ENCODE measurements at places on chromosomes 7 and 10.

DNA sequence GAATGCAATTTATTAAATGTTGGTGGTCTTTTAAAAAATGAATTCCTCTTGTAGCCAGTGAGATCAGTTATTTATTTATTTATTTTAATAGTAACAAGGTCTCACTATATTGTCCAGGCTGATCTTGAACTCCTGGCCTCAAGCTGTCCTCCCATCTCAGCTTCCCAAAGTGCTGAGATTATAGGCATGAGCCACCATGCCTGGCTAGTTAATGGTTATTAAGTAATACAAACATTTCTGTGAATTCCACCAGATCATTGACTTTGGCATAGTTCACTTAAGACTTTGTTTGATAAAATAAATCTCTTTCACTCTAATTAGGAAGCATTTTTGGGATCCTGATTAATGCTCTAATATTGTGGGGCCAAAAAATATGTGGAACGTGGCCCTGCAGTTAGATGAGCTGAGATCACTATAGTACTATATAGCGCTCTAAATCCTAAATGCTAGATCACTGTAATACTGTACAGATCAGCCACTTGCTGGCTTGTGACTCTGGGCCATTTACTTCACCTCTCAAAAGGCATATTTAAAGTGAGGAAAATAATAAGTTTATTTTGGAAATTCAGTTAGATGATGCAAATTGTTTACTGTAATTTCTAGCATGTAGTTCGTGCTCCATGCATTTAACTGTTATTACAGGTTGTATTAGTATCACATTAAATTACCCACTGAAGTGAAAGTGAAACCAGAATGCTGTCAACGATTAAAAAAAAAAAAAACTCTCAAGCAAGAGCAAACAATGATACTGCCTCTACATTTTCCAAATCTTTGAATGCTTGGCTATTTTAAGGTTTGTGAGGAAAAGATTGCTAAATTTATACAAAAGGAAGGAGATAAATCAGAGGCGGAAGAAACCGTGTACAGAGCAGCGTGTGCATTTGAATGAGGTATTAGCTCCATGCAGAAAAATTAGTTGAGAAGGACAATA, 15.9 kb upstream of the FAS start:
- no peak for DNase-seq

- peak; percentile 59 for DNase-seq
Observed at GRCh38 chr10:91672021-91672608, 39.2 kb upstream of the PPP1R3C start.

GRCh38 chr10:29865700-29866355, 193.6 kb downstream of the JCAD start:
- DNase-seq: no peak

- DNase-seq: peak; percentile 49
Observed at GRCh38 chr10:118106426-118106825, 59.7 kb upstream of the RAB11FIP2 start.

DNA sequence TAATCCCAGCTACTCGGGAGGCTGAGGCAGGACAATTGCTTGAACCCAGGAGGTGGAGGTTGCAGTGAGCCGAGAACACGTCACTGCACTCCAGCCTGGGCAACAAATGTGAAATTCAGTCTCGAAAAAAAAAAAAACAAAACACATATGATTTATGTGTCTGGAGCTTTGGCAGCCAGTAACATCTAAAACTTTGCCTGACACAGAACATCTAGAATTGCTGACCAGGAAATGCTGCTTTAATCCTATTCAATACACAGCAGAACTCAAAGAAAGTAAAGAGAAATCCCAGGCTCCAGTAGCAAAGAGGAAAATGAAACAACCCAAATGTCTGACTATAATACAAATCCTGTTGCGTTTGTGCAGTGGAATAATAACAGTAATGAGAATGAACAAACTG, 4.5 kb upstream of the CCDC6 start:
- DNase-seq: no peak

DNA sequence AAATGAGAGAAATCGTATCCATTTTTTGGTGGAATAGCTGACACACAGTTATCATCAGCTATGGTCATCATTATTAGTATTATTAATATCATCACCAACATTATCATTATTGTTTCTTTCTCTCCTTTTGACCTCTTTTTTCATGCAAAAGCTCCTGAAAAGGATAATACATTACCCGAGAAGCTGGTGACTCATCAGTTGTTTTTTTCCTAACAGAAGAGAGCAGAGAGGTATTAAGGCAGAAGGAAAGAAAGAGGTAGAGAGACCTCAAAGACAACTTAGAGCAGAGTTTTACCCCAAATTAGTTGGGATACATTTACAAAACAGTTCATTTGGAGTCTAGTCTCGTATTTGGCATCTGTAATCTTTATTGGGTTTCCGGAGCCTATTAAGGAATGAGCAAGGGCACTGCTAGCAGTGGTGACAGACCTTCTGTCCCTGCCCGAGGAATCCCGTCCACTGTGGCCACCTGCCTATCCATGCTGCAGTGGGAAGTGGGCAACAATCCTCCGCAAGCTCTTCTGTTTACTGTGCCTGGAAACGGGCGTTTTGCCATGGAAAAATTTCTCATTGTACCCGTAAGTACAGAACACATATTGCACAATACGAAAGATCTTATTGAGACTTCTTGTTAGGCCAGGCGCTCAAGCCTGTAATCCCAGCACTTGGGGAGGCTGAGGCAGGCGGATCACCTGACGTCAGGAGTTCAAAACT, 170.0 kb upstream of the MKLN1 start:
- no peak for DNase-seq

- no peak for DNase-seq
Observed at GRCh38 chr10:129785536-129785981, 178.5 kb downstream of the EBF3 start.

DNA sequence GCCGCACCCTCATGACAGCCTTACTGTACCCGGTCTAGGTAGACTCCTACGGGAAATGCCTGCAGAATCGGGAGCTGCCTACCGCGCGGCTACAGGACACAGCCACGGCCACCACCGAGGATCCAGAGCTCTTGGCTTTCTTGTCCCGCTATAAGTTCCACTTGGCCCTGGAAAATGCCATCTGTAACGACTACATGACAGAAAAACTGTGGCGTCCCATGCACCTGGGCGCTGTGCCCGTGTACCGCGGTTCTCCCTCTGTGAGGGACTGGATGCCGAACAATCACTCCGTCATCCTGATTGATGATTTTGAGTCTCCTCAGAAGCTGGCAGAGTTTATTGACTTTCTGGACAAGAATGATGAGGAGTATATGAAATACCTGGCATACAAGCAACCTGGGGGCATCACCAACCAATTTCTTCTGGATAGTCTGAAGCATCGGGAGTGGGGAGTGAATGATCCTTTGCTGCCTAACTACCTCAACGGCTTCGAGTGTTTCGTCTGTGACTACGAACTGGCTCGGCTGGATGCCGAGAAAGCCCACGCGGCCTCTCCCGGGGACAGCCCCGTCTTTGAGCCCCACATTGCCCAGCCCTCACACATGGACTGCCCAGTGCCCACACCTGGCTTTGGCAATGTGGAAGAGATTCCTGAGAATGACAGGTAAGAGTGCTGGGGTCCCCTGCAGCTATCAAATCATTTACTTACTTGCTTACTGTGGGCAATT, 8.5 kb upstream of the CHCHD1 start:
- no peak for DNase-seq

- no peak for DNase-seq
Observed at GRCh38 chr7:114317450-114318098, 97.0 kb upstream of the FOXP2 start.

DNA sequence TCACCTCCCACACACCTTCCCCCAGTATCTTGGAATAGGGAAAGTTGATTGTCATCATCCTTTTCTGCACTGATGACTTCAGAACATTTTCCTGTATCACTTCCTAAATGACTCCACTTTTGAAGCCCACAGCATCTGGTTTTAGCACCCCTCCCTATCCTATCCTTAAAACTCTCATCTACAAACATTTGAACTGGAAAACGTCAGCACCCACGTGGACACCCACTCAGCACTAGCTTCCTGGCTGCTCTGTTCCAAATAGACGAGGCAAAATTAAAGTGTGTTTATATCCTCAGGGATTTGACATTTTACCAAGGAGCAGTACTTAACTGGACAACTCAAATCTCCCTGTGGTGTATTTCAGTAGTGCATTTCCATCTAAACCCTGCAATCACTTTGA, 73.9 kb downstream of the REEP3 start:
- DNase-seq: no peak

DNA sequence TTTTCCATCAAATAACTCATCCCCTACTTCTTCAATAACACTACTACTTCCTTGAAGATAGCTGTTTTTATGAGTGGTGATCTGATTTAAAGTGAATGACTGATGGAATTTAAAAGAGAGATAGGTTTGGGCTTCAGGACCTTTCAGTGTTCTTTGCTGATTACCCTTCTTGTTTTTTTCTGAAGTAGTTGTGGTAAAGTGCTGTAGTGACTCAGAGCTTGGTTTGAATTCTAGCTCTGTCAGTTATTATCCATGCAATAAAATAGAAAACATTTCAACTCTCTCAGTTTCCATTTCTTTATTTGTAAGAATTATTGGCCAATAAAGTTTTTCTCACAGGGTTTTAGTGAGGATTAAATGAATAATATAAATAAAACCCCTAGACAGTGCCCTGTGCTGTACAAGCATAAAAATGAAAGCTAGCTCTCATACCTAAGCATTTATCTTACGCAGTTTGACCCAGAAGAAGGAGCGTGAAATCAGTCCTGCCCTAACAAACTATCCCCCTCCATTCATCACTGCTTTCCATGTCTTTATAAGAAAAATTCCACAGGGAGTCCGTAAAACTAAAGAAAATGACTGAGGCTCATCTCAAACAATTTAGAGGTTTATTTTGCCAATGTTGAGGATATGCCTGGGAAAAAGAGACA, 25.1 kb upstream of the AKAP9 start:
- DNase-seq: peak; percentile 21

GRCh38 chr10:5940807-5941218, 36.5 kb downstream of the IL15RA start:
- no peak for DNase-seq

DNA sequence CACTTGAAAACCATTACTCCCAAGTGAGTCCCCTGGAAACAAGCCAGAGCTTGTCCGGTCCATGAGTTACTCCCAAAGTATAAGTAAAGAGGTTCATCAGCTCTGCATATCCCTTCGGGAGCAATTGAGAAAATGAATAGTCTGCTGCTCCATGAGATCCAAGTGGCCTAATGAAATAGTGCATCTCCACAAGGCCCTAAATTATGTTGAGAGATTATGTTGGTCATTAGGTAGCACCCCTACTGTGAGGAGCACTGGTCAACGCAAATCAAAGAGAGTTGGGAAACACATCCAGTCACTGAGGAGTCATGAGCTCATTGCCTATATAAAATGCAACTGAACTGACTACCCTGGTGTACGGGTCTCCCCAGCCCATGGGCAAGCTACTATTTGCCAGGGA, 205.5 kb upstream of the AOAH start:
- DNase-seq: no peak

DNA sequence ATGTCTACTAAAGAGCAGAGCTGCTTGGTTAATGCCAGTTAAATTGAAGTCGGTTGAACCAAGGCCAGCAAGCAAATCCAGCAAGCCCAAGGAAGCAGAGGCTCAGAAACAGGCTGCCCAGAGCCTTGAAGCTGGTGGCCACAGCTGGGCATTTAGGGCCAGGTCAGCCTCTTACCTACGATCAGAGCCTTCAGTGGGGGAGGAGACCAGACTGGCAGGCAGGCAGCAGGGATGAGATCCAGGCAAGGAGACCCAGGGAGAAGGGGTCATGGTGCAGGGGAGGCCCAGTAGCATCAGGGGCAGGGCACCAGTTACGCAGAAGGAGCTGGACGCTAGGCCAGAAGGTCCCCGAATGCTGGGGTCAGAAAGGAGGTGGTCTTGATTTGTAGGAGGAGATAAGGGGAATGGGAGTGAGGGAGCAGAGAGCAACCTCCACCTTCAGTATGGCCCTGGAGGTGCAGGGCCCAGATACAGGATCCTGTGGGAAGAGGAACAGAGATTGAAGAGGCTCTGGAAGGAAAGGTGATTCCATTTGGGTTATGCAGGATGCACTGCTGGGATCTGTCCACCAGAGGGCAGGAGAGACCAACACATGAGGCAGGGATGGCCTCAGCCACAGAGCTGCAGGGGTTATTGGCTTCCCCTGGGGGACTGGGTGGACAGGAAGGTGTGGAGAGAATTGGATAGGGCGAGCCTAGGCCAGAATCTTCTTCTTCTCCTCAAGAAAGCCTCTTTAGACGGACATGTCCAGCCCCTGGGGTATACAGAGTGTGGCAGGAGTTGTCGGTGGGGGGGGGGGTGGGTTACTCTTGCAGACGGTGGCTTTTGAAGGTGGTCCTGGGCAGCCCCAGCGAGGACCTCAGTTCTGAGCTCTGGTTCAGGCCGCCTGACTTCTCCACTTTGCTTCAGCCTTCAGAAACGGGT, 132.6 kb upstream of the PODXL start:
- peak; percentile 71 for DNase-seq

DNA sequence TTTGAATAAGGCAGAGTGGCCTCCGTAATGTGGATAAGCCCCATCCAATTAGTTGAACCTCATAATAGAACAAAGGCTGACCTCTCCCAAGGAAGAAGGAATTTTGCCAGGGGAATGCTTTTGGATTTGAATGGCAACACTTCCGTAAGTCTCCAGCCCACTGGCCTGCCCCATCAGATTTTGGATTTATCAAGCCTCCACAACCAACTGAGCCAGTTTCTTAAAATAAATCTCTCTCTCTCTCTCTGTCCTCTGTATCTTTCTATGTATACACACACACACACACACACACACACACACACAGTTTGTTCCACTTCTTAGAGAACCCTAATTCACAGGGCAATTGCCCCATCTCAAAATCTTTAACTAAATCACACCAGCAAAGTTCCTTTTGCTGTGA, 100.9 kb upstream of the CAV2 start:
- no peak for DNase-seq

DNA sequence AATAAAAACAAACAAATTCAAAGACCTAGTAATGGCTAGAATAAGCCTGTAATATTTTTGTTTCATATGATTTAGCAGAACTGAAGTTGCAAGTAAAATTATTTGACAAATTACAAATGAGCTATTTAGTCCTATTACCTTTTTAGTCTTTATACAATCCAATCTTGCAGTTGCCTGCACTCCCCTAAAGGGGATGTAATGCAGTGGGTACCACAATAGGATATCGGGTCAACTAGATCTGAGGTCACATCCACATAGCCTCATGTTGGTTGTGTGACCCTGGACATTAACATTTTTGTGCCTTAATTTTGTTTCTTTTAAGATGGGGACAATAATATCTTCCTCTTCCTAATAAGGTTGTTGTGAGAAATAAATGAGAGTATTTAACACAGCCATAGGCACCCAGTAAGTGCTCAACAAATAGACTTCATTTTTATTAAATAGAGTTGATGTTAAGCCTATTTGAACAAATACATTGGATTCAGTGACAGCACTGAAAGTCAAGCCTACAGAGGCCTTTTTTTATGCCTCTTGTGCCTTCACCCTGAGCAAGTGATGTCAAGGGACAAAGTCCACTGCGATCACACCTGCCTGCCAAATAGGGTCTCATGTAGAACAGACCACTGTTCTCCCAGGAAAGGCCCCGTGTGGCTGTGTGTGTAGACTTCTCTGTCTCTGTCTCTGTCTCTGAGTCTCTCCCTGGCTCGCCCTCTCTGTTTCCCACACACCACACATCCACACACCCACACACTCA, 124.8 kb downstream of the EVX1 start:
- DNase-seq: no peak

GRCh38 chr10:97928897-97929296, 79.3 kb downstream of the GOLGA7B start:
- no peak for DNase-seq

GRCh38 chr10:72010234-72010973, 46.2 kb downstream of the CHST3 start:
- no peak for DNase-seq

- DNase-seq: peak; percentile 63
Observed at GRCh38 chr10:73999703-74000102, 1.8 kb downstream of the VCL start.
